Upper lobe of left lung (tissue), 6 donors: ENCODE measurements at places on chromosomes 4 and X.
A peak's percentile ranks its signal among the peaks of the same experiment; 100 is the strongest.

DNA sequence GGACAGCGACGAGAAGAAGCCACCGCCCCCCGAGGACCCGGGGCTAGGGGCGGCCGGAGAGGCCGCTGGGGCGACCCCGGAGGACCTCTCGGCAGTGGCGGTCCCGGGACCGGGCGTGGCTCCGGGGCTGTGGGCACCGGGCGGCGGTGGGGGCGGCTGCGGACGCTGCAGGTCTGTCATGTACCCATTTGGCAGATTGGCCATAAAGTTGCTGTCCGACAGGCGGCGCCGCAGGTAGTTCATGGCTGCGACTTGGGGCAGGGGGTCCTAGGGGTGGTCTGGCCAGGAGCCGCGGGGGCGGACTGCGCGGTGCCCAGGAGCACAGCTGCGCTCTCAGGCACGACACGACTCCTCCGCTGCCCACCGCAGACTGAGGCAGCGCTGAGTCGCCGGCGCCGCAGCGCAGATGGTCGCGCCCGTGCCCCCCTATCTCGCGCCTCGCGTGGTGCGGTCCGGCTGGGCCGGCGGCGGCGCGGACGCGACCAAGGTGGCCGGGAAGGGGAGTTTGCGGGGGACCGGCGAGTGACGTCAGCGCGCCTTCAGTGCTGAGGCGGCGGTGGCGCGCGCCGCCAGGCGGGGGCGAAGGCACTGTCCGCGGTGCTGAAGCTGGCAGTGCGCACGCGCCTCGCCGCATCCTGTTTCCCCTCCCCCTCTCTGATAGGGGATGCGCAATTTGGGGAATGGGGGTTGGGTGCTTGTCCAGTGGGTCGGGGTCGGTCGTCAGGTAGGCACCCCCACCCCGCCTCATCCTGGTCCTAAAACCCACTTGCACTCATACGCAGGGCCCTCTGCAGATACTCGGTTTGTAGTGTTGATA, at the start of gene SYN1:
Gene SYN1, minus strand, starts transcription at position 372 of the 817 bp plus-strand sequence. Its CDS starts 129 bp downstream, at position 243.
- DNase-seq, result peak; percentile 81
- H3K27ac ChIP-seq, result no peak within 1 kb of the TSS
- no peaks in the 10 kb centered on the region for H3K36me3 ChIP-seq

DNA sequence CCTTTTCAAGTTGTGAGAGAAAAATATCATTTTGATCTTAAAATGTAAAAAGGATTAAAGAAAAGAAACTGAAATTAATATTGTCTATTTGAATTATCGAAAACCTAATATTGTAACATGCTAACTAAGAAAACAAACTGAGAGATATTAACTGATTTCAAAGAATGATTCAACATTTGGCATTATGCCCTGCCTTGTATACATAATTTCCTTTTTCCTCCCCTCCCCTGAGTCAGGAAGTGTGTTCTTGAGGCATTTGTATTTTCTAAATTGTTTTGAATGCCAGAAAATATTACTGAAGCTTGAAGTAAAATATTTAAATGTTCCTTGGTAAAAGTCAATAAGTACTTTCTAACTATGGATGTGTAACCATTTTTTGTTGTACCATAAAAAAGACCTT, 49.4 kb downstream of the RPS6KA3 start:
- H3K27me3 ChIP-seq, result no peaks in the 10 kb centered on the region
- H3K4me1 ChIP-seq, result no peaks in the 10 kb centered on the region
- no peak for DNase-seq
- H3K27ac ChIP-seq, result peak overlapping the region; percentile 49

GRCh38 chrX:123962006-123962467, 531 bp downstream of the STAG2 start:
- H3K4me1 ChIP-seq, result peaks cover 14% of the 10 kb centered on the region
- peak overlapping the region; percentile 98 for H3K27ac ChIP-seq
- H3K27me3 ChIP-seq, result no peaks in the 10 kb centered on the region
- peak overlapping the region; percentile 67 for H3K4me3 ChIP-seq

DNA sequence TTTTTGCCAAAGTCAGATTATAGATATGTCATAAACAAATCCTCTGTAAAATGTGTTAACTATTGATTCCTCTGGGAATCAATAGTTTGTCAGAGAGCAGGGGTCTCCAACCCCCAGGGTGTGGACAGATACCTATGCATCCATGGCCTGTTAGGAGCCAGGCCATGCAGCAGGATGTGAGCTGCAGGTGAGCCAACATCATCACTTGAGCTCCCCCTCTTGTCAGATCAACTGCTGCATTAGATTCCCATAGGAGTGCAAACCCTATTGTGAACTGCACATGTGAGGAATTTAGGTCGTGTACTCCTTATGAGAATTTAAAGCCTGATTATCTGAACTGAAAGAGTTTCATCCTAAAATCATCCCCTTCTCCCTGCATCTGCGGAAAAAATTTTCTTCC, 1365.4 kb downstream of the ARAP2 start:
- no peaks in the 10 kb centered on the region for H3K27me3 ChIP-seq
- H3K27ac ChIP-seq, result no peak overlapping the region
- no peak overlapping the region for H3K4me3 ChIP-seq
- H3K4me1 ChIP-seq, result no peaks in the 10 kb centered on the region

DNA sequence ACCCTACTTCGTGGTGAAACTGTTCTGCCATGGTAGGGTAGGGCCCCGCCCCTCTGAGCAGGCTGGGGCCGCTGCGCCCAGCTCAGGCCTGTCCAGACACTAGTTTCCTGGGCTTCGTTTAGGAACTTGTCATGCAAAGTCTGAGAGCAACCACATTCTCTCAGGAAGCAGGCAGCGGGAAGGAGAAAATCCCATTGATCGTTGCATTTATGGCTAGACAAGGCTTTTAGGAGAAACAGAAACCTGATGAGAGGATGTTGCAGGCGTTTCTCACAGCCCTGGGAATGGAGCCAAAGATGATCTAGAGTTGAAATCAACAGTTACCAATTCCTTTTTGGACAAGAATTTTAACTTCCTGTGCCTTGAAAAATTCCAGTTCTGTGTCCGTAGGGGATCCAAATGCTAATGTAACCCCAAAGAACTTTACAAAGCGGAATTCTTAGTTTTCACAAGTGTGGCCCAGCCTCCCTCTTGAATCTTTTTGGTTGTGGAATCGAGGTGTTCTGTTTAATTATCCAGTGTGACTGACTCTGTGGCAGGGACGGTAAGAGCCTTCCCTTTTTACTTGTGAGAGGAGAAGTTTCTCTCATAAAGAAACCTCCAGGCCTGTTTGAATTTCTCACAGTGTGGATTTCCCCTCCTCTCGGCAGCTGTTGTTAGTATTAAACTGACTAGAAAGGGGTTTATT, 4.5 kb upstream of the CXCL9 start:
- H3K27me3 ChIP-seq, result no peaks in the 10 kb centered on the region
- no peaks in the 10 kb centered on the region for H3K36me3 ChIP-seq
- peaks cover 6% of the 10 kb centered on the region for H3K4me1 ChIP-seq

- H3K4me1 ChIP-seq, result peaks cover 12% of the 10 kb centered on the region
- H3K27ac ChIP-seq, result no peak overlapping the region
- DNase-seq, result peak; percentile 31
These were observed 41.0 kb upstream of the PDLIM5 start for GRCh38 chr4:94410678-94411206.

DNA sequence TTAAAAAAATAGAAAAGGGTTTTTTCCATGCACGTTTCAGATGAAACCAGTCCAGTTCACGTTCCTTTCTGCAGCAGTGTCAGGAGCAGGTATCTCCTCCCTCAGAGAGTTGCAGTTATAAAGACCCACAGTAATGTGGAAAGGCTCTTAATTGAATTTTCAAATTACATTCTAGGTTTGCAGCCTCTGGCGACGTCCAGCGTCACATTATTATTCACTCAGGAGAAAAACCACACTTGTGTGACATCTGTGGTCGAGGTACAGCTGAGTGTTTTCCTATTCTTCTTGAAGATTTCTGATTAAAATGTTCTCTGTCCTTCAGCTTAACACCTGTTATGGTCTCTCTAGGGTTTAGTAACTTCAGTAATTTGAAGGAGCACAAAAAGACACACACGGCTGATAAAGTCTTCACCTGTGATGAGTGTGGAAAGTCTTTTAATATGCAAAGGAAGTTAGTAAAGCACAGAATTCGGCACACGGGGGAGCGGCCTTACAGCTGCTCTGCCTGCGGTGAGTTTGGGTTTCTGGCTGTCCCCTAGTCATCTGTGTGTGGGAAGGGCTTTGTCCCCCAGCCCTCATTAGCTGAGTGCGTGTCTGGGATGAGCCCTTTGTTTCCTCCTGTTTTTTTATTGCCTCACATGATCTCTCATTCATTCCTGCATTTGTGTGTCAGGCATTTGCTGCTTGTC, 25.6 kb downstream of the ZBTB49 start:
- no peaks in the 10 kb centered on the region for H3K4me1 ChIP-seq
- H3K36me3 ChIP-seq, result peaks cover 3% of the 10 kb centered on the region
- H3K4me3 ChIP-seq, result no peak overlapping the region
- DNase-seq, result no peak
- no peaks in the 10 kb centered on the region for H3K27me3 ChIP-seq
- no peak overlapping the region for H3K27ac ChIP-seq

- no peaks in the 10 kb centered on the region for H3K4me1 ChIP-seq
- H3K27me3 ChIP-seq, result no peaks in the 10 kb centered on the region
- H3K36me3 ChIP-seq, result peaks cover 84% of the 10 kb centered on the region
- no peak overlapping the region for H3K27ac ChIP-seq
These were observed 58.1 kb downstream of the TNIP2 start for GRCh38 chr4:2697995-2698414.

DNA sequence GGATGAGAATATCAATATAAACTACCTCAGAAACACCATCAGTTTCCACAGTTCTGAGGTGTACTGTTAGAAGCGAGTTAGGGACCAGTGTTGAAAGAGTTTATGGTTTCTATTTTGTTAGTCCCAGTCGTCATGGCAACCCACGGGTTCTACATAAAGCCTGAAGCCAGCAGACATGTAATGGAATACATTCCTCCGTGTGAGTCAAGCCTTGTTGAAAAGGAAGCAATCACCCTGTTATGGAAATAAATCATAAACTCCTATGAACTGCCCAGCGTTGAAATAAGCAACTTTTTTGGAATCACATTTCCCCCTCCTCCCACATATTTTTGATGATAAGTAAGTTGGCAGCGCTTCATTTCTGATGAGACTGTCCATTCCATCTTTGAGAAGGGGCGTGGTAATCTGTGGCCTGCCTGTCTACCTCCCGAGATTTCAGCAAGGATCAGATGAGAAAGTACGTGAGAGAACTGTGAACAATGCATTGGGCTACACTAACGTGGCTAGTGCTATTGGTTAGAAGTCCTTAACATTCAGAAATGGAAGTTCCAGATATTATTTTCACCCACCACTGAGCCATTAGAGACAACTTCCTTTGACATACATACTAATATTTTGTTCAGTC, 40.4 kb upstream of the PDHA1 start:
- H3K4me3 ChIP-seq, result no peak overlapping the region
- H3K4me1 ChIP-seq, result no peaks in the 10 kb centered on the region
- no peaks in the 10 kb centered on the region for H3K36me3 ChIP-seq
- no peaks in the 10 kb centered on the region for H3K27me3 ChIP-seq

GRCh38 chr4:89287945-89288344, 19.7 kb downstream of the GPRIN3 start:
- no peaks in the 10 kb centered on the region for H3K36me3 ChIP-seq
- no peak overlapping the region for H3K4me3 ChIP-seq
- H3K27ac ChIP-seq, result no peak overlapping the region
- H3K27me3 ChIP-seq, result no peaks in the 10 kb centered on the region

GRCh38 chr4:112645541-112646329, 8.8 kb downstream of the LARP7 start:
- no peaks in the 10 kb centered on the region for H3K27me3 ChIP-seq
- no peaks in the 10 kb centered on the region for H3K4me1 ChIP-seq
- no peak overlapping the region for H3K27ac ChIP-seq

DNA sequence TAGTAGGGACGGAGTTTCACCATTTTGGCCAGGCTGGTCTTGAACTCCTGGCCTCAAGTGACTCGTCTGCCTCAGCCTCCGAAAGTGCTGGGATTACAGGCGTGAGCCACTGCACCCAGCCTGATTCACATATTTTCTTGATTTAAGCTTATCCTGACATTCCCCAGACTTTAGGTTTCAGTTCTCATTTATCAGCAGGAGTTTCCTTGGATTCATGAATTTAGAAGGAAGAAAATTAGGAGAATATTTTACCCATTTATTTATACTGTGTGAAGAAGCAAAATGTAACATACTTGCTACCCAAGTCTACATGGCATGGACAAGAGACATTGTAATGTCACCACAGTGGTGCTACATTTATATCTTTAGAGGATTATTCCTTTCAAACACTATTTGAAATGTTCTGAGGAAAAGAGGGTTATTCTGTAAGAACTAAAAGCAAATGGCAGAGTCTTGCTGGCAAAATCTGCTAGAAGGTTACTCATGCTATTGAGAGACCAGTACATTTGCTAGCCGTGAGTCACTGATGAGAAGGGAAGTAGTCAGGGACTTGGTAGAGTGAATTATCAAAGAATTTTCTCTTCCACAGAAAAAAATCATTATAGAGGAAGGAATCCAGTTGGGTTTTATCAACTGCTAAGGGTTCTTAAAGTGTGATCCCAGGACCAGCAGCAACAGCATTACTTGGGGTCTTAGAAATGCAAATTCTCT, 26.1 kb upstream of the CFAP299 start:
- H3K4me1 ChIP-seq, result no peaks in the 10 kb centered on the region
- H3K4me3 ChIP-seq, result no peak overlapping the region
- H3K36me3 ChIP-seq, result no peaks in the 10 kb centered on the region
- no peak overlapping the region for H3K27ac ChIP-seq

DNA sequence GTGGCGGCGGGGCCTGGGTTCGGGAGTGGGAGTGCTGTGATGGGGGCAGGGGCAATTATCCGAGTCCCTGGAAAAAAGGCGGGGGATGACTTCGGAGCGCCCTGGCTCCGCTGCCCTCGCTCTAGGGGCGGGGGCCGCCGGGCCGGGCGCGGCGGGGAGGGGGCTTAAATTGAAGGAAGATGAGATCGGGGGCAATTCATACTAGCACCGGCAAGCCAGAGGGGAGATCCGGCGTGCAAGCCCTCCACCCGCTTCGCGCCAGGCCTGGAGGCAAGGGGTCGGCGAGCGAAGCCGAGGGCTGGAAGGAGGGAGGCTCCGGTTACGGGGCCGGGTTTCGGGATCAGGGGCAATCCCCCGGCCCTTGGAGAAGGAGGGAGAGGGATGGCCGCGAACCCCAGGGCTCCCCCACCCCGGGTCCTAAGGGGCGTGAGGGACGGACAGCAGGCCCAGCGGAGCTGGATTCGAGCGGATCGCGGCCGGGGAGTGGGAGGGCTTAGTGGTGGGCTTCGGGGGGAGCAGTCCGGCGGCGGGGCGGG, 1.2 kb downstream of the BCORL1 start:
- H3K4me1 ChIP-seq, result peaks cover 17% of the 10 kb centered on the region
- no peaks in the 10 kb centered on the region for H3K27me3 ChIP-seq
- H3K4me3 ChIP-seq, result no peak overlapping the region

GRCh38 chr4:126583509-126583908, 1049.2 kb upstream of the INTU start:
- no peak overlapping the region for H3K27ac ChIP-seq
- H3K4me1 ChIP-seq, result no peaks in the 10 kb centered on the region
- H3K4me3 ChIP-seq, result no peak overlapping the region
- H3K27me3 ChIP-seq, result no peaks in the 10 kb centered on the region

DNA sequence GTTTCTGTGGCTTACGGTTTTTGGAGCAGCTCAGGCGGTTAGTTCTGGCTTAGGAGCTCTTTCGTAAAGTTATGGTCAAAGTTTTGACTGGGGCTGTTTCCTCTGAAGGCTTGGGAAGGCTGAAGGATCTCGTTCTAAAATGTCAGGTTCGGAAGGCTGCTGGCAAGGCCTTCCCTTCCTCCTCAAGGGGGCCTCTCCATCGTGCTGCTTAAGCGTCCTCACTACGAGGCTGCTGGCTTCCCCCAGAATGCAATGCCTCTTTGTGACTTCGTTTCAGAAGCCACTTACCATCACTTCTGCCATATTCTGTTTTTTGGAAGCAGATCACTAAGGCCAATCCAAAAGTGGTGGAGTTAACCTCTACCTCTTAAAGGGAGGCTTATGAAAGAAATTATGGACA, 1196.4 kb upstream of the TENM3 start:
- no peaks in the 10 kb centered on the region for H3K27me3 ChIP-seq
- H3K36me3 ChIP-seq, result no peaks in the 10 kb centered on the region
- H3K27ac ChIP-seq, result no peak overlapping the region
- no peak overlapping the region for H3K4me3 ChIP-seq
- H3K4me1 ChIP-seq, result no peaks in the 10 kb centered on the region
